ENCODE measurements at places on chromosomes 1 and 21.

- DNase-seq = no peak
Observed at GRCh38 chr21:22890656-22891055, 1892.4 kb downstream of the NCAM2 start.

DNA sequence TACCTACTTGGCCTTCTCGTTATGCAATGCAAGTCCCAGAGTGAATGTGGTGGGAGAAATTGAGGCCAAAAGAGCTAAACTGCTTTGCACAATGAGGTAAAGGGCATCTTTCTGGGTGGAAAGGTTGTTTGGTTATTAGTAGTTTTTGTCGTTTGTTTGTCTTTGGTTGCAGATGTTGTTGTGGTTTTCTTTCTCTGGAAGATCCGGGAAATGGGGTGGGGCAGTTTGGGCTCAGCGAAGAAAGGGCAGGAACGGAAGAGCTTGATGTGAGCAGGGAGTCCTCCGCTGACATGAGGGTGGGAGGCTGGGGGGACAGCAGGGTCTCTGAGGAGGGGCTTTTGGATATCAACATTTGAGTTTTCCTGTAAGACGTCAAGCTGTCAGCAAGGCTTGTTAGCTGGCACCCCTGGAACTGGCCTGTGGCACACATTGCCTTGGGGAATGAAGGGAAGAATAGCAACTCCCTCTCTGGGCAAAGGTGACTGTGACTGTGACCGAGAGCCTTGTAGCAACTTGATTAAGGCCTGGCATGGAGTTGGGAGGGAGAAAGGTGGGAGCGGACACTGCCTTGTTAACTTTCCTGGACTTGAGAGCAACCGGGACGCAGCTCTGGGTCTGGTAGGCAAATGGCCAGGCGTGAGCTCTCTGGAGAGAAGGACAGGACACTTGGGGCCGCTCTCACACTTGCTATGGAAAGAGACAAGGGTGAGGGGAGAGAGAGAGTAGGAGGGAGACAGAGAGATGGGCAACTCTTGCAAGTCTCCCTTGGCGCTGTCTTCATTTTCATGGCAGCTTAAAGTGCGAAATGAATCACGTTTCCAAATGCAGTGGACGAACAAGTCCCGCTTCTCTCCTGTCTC lies 15.4 kb upstream of the OPRD1 start:
- DNase-seq = no peak

DNA sequence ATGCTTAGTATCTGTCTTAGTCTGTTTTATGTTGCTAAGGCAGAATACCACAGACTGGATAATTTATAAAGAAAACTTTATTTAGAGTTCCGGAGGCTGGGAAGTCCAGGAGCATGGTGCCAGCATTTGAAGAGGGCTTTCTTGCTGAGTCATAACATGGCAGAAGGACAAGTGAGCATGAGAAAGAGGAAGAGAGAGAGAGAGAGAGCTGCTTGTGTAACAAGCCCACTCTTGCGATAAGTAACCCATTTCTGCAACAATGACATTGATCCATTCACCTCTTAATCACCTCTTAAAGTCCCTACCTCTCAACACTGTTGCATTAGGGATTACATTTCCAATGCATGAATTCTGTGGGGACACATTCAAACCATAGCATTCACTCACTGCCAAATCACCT lies 11.7 kb upstream of the MYOCOS start:
- DNase-seq = no peak

GRCh38 chr1:244665771-244666217 lies 12.9 kb downstream of the DESI2 start:
- no peak for DNase-seq

DNA sequence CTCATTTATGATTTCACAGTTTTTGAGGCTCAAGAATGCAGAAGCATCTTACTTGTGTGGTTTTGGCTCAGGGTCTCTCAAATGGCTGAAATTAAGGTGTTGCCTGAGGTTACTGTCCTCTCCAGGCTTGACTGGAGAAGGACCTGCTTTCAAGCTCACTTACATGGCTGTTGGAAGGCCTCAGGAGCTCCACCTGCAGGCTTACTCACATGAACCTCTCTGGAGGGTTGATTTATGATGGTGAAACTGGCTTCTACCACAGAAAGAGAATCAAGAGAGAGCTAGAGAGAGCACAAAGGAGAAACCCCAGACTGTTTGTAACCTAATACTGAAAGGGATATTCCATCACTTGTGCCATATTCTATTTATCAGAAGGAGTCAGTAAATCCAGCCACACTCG lies 6.2 kb upstream of the KCNK2 start:
- DNase-seq = no peak

DNA sequence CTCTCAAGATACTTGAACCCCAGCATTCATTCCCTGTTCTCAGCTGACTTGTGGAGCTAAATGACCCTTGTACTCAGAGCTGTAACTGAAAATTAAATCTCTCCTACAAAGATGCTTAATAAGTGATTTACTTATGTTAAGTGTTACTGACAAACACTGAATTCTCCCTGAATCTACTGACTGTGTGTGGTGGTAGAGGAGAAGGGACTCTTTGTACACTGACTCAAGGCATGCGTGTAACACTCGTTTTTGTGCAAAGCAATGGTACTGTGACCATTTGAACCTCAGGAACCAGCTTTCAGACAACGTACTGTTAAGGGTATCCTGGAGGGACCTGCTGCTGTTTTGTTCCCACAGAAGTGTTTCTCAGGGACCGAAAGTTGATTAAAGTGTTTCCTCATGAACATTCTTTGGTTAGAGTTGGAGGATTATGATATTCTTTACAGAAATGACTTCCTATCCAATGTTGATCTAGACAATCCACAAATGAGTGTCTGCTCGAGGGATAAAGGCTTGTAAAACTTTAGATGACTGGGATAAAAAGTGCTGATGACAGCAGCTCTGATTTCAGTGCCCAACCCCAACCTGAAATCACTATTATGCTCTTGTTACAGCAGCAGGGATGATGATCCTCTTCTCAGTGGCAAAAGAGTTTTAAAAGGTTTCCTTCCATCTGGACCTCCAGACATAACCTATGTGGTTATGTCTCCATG lies 12.8 kb downstream of the RGL1 start:
- DNase-seq = no peak

All from sciatic nerve (tissue), 2 donors.